Esophagus muscularis mucosa (tissue), 4 donors: ENCODE measurements at places on chromosomes 7 and 10. TPM values are rescaled to one million over a fixed set of nuclear protein-coding genes. Genes with fewer than 3 reads are reported as not detected.
A peak's percentile ranks its signal among the peaks of the same experiment; 100 is the strongest.

Gene GJD4
- not detected for total RNA-seq

Gene ZKSCAN5
- 11.2 TPM for total RNA-seq

GRCh38 chr10:116043861-116044260 lies 229.1 kb downstream of the GFRA1 start:
- DNase-seq = no peak

Gene TAS2R5
- total RNA-seq = 2.1 TPM

Gene GPR85
- 1.7 TPM for total RNA-seq

- no peak for DNase-seq
Observed at GRCh38 chr10:4246881-4247358, 461.9 kb upstream of the KLF6 start.

GRCh38 chr10:35961501-35961900 lies 319.4 kb upstream of the FZD8 start:
- DNase-seq = no peak

Gene GALNT11
- total RNA-seq = 33.2 TPM

Gene ZNF853
- 16.9 TPM for total RNA-seq

Gene BCL7B
- 131 TPM for total RNA-seq

GRCh38 chr10:28849309-28849708 lies 172.0 kb downstream of the BAMBI start:
- no peak for DNase-seq

- DNase-seq = no peak
Observed at GRCh38 chr10:63766745-63767137, 245.5 kb downstream of the REEP3 start.

DNA sequence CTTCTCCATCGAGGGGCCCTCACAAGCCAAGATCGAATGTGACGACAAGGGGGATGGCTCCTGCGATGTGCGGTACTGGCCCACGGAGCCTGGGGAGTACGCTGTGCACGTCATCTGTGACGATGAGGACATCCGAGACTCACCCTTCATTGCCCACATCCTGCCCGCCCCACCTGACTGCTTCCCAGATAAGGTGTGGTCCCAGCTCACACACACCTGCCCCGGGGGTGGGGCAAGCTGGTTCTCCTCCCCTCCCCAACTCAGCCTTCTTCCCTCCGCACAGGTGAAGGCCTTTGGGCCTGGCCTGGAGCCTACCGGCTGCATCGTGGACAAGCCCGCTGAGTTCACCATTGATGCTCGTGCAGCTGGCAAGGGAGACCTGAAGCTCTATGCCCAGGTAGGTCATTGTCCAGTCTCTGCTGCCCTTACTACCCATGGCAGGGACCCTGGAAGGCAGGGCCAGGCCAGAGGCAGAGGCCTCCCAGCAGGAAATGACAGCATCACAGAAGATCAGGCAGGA lies 11.0 kb downstream of the FLNC start:
- no peak for DNase-seq

DNA sequence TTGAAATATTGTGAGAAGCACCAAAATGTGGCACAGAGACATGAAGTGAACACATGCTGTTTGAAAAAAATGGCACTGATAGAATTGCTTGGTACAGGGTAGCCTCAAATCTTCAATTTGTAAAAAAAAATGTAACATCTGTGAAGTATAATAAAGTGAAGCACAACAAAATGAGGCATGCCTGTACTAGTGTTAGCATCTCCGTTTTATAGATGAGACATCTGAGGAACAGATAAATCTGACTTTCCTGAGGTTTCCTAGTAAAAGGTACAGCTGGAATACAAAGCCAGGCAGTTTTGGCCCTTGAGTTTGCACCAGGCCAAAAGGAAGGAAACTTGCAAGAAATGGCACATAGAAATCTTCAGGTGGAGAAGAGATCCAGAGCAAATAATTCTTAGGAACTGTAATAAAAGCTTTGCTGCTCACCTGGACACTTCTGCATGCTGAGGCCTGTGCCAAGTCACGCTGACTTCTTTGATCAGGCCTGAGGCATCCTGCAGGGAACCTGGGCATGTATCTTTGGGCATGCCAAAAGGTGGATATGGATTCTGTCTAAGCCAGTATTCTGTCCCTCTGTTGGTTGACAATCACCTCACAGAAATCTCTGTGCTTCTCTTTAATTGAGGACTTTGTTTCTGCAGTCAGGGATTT lies 251.5 kb upstream of the PLPP4 start:
- DNase-seq = no peak

- no peak for DNase-seq
Observed at GRCh38 chr10:48306870-48307710, 613 bp downstream of the MAPK8 start.

Gene CDK1
- 0.83 TPM for total RNA-seq

Gene ZNF33B
- total RNA-seq = 18.4 TPM

GRCh38 chr10:13740461-13740860 lies 153.7 kb downstream of the PRPF18 start:
- DNase-seq = no peak

- no peak for DNase-seq
Observed at GRCh38 chr10:49441488-49442476, 45.9 kb upstream of the DRGX start.

GRCh38 chr10:126135941-126136595 lies 239.7 kb downstream of the FANK1 start:
- no peak for DNase-seq

DNA sequence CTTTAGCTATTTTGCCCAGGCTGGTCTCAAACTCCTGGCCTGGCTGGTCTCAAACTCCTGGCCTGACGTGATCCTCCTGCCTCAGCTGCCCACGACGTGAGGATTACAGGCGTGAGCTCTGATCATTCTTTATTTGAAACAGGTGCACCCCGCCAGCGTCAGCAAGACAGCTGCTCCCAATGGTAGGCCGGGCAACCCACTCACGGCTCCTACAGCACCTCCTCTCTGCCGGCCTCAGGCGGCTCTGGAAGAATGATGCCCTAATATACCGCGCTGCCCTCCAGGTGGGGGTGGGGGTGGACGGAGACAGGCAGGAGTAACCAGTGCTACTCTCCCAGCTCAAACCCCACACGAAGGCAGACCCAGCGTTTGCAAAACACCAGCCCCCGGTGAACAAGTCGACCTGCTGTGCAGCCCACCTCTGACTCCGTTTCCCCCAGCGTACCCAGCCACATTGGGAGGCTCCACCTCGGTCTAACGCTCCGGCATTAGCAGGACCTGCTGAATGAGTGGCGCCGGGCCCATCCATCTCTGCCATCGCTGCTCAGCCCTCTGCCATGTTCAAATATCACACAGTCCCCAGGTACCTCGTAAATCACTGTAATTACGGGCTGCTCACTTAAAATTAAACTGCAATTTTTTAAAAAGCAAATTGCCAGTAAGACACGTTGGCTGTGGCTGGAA lies 148.6 kb downstream of the ELFN1 start:
- peak; percentile 75 for DNase-seq

Gene TLX1
- total RNA-seq = not detected

Gene NOC3L
- total RNA-seq = 18.1 TPM

Gene ANKRD30A
- not detected for total RNA-seq

Gene GRID1
- total RNA-seq = 1.3 TPM

- DNase-seq = no peak
Observed at GRCh38 chr10:62900829-62901571, 84.8 kb upstream of the EGR2 start.

Gene IDI2
- not detected for total RNA-seq

GRCh38 chr10:103197174-103197573 lies 4.1 kb upstream of the NT5C2 start:
- DNase-seq = no peak

Gene CALHM1
- total RNA-seq = not detected

- no peak for DNase-seq
Observed at GRCh38 chr10:132615341-132616169, 78.0 kb downstream of the INPP5A start.

GRCh38 chr7:5549096-5549763 lies 125.6 kb upstream of the TNRC18 start:
- no peak for DNase-seq

Gene GALNT17
- 59.1 TPM for total RNA-seq

DNA sequence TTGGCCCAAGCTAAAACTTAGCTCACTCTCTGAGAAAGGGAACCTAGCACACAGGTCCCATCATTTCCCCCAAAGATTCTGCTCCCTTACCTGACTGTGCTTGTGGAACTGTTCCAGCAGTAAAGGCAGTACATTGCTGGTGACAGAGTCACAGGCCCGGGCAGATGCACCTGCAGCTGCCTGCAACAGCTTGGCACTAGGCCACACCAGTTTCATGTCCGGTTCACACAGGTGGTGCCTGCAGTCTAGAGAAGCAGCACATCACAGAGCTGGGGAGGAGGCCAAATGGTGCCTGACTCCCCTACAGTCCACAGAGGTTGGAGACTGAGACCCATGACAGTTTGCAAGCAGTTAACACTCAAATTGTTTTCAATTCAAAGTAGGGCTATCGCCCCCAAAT lies 22.2 kb downstream of the ZDHHC16 start:
- no peak for DNase-seq
